ENCODE measurements at places on chromosomes 1 and 21. TPM values are rescaled to one million over a fixed set of nuclear protein-coding genes. Genes with fewer than 3 reads are reported as not detected.

Gene SYCP1
- total RNA-seq, result not detected

- no peak for DNase-seq
Measured at GRCh38 chr1:7526867-7527732, 244.0 kb upstream of the VAMP3 start.

Gene ADARB1
- total RNA-seq, result 11.9 TPM

DNA sequence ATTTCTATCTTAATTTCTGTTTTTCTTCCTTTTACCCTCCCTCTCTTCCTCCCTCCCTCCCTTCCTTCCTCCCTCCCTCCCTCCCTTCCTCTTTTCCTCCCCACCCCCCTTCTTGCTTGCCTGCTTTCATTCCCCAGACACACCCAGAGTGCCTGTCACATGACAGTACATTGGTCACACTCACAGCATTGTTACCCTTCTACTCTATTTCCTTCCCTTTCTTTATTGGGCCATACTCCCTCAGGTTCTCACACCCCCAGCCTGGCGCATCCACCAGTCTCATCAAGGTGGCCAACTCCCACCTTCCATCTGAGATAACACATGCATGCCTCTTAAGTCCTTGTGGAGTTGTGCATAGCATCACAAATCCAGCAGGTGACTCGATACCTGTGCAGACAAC is 10.9 kb downstream of the TMPRSS3 start:
- DNase-seq, result no peak

Gene BLZF1
- total RNA-seq, result 32.5 TPM

DNA sequence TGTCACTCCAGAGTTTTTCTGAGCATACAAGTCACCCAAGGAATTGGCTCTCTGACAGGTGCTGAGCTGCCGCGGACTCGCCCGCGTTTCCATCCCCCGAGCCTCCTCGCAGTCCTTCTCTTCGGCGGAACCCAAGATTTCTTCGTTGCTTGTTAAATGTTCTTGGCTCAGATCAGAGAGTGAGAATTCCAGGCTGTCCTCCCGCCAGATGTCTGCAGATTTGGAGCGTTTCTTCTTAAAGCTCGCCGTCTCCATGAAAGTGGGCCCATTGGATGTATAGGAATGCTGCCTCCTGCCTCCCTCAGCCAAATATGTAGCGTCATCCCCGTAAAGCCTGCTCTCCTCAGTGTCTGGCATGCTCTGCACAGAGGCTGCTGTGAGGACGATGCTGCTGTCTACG is 77.8 kb downstream of the TIAM1 start:
- no peak for DNase-seq

- no peak for DNase-seq
Measured at GRCh38 chr1:174324493-174324892, 123.3 kb upstream of the GPR52 start.

GRCh38 chr1:240497908-240498307 is 114.0 kb downstream of the GREM2 start:
- DNase-seq, result no peak

DNA sequence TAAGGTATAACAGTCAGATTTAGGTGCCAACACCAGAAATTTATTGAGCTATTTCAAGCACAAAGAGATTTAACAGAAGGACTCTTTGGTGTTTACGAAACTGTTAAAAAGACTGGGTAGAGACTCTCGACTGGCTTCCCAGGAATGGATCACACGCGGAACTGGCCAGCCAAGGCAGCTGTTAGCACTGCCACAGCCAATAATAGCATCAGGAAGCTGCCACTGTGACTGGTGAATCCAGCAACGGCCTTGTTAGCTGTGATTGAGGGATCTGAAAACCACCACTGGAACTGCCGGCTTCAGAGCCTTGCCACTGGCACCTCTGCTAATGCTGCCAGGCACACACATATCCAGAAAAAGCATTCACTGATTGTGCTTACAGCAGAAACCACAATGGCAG is 10.6 kb upstream of the SIM2 start:
- no peak for DNase-seq

GRCh38 chr1:241622669-241623068 is 17.5 kb downstream of the CHML start:
- no peak for DNase-seq

DNA sequence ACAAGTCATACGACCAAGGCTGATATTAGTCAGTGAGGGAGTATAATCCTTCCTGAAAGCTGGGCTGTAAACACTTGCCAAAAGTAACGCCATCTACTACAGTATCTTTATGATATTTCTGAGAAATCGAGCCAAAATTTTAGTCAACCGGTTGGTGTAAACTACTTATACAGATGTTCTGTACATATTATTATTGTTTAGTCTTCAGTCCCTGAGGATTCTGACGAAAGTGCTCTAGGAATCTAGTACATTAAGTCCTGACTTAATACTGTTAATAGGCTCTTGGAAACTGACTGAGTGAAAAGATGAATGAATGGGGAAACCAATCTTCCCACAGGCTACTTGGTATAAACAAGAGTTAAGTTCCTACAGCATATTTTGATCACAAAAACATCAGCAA is 274.3 kb downstream of the USP25 start:
- no peak for DNase-seq

Gene DFFA
- total RNA-seq, result 19.8 TPM

GRCh38 chr1:223832637-223832943 is 13.2 kb downstream of the TP53BP2 start:
- DNase-seq, result no peak

DNA sequence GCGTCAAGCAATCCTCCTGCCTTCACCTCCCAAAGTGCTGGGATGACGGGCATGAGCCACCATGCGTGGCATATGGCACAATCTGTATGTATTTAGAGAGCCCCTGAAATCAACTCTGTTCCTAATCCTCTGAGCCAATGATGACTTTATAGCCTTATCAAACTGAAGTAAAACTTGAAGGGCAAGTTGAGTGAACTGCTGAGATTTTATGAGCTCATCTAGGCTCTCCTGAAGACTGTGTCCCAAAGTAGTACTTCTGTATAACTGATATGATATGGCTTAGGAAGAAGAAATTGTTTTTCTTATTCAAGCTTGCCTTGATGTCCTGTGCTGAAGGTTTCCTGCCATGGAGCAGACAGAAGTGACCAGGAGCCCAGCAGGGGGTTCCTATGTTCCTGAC is 23.7 kb upstream of the NKAIN1 start:
- no peak for DNase-seq

DNA sequence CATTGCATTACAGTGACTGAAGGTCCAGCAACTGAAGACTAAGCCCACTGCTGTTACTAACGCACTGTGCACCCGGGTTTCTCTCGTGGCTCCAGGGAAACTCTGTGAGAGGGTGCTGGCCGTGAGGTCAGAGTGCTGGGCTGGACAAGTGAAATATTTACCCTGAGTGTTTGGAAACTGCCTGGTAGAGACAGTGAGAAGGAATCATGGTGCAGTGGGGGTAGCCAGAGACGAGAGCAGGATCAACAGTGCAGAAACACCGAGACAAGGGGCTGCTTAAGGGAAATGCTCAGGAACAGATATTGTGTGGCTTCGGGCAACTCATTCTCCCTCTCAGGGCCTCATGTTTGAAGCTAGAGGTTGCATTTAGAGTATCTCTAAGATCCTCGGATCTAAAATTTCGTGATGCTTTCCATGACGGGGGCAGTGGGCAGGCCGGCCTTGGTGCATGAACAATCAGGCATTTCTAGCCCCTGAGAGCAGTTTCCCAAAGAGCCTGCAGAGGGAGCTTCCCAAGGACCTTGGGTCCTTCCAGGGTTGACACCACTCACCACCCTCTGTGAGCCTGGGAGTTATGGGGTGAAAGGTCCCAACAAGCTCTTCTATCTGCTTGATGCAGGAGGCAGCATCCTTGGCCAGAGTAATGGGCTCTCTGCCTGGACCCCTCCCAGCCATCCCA is 9.7 kb downstream of the CD2 start:
- DNase-seq, result no peak

GRCh38 chr1:76136894-76137293 is 62.3 kb downstream of the ST6GALNAC3 start:
- no peak for DNase-seq

- DNase-seq, result no peak
Measured at GRCh38 chr1:19010503-19010902, 54.0 kb upstream of the IFFO2 start.

DNA sequence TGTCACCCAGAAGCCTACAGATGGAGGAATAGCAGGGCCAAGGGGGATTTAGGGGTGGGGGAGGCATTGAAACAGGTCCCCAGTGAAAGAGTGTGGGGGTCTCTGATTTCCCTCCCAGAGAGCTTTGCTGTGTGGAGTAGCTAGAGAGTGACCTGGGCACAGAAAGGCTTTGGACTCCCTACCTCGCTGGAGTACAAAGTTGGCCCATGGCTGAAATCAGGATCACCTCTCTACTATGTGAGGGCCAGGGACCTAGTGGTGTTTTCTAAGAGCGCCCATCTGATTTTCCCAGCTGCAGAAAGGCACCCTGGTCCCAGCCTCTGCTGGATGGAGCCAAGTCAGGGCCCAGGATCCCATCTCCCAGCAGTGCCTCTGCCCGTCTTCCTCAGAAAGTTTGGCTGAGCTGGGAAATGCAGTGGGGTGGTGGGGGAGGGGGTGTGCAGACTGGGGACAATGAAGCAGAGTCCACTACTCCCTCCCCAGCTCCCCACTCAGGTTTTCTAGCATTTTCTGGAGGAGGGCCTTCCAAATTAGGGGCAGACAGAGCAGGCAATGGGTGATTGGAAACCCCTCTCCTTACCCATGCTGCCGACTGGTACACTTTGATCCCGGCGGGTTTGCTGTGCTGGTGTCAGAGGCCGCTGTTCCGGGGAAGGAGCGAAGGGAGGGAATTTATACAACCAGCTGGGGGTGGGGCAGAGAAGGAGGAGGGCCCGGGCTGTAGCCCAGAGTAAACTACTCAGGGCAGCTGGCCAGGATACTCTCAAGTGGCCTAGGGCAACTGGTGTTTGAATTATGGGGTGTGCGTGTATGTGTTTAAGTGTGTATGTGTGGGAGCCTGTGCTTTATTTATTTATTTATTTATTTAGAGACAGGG is at the start of gene SELENBP1:
Gene SELENBP1, minus strand, starts transcription at position 648 of the 877 bp plus-strand sequence. Its CDS starts 64 bp downstream, at position 584.
- DNase-seq, result peak; percentile 82

GRCh38 chr1:93051961-93052360 is 27.1 kb upstream of the MTF2 start:
- DNase-seq, result no peak

- DNase-seq, result no peak
Measured at GRCh38 chr1:161763522-161764098, 2.5 kb upstream of the ATF6 start.

Gene SPRR1B
- total RNA-seq, result not detected

Gene CLEC20A
- total RNA-seq, result not detected

All from heart right ventricle (tissue), 16 donors.